ENCODE measurements at places on chromosomes 3 and 15.

DNA sequence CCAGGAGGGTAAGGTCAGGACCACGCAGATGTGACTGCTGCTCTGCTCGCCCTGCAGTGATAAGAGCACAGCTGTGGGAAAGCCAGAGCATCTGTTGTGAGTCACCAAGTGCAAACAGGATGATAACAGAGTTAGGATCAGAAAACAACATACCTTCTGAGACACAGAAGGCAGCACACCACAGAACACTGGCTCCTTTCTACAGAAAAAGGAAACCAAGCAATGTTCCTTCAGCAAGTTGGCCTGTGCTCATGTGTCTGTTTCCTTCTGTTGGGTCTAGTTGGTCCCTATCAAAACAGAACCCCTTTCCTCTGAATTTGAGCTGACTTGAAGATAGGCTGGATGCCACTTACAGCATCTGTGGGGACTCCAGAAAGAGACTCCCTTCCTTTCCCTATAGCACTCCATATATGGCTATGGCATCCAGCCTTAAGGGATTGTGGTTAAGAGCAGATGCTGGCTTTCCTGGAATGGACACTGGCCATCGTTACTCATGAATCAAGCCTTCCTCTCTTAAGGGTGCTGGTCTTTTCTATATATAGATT lies 440.7 kb upstream of the THBS1 start:
- no peak for DNase-seq

- DNase-seq, result no peak
Observed at GRCh38 chr3:193829781-193830180, 236.8 kb downstream of the OPA1 start.

- no peak for DNase-seq
Observed at GRCh38 chr3:10445561-10446175, 59.7 kb downstream of the ATP2B2 start.

DNA sequence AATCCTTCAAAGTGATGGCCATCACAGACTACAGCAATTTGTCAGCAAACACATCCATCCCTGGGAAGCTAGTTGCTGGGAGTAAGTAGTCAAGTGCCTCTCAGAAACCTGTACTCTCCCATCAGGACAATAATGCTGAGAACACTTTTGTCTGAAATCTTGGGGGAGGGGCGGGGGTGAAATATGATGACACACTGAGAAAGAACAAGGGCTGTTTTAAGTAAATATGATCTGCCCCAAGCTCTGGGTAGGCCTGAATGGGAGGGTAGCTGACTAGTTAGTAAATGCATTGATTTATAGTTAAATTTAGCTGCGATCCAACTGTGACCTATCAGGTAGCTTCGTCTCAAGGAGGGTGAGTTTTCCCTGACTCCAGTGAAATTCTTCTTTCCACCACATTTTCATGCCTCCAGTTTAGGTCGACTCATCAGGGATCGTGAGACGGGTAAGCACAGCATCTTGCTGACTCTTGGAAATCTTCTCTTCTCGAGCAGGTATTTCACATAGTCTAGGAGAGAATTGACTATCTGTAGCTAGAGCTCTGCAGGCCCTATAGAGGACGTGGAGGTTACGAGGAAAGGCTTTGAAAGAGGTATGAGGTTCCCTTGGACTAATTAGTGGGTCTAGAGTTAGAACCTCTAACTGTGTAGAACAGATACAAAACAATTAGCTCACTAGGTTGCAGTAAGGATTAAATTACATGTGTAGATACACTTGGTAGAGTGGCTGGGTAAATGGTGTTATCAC lies 213.4 kb upstream of the SLC2A2 start:
- DNase-seq, result no peak

DNA sequence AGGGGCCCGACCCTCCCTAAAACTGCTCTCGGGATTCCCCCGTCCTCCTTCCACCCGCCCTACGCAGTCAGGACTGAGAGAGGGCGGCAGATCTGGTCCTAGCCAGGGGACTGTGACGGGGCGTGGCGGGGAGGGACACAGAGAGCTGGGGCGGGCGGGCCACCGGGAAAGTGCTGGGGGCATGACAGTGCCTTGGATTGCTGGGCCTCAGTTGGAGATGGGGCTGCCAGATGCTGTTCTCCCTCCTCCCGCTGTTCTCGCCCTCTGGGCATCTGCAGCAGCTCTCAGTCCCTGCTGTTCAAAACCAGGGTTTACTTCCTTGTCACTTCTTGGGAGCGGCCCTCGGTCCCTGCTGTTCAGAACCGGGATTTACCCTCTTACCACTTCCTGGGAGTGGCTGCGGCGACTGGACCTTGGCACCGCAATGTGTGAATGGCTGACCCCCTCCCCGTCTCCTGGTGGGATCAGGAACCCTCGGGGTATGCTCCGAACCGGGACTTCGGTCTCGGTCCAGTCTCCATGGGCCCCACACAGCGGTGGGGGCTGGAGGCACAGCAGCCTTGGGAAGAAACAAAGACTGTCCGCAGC lies 1.8 kb upstream of the RPP25 start:
- peak; percentile 23 for DNase-seq

DNA sequence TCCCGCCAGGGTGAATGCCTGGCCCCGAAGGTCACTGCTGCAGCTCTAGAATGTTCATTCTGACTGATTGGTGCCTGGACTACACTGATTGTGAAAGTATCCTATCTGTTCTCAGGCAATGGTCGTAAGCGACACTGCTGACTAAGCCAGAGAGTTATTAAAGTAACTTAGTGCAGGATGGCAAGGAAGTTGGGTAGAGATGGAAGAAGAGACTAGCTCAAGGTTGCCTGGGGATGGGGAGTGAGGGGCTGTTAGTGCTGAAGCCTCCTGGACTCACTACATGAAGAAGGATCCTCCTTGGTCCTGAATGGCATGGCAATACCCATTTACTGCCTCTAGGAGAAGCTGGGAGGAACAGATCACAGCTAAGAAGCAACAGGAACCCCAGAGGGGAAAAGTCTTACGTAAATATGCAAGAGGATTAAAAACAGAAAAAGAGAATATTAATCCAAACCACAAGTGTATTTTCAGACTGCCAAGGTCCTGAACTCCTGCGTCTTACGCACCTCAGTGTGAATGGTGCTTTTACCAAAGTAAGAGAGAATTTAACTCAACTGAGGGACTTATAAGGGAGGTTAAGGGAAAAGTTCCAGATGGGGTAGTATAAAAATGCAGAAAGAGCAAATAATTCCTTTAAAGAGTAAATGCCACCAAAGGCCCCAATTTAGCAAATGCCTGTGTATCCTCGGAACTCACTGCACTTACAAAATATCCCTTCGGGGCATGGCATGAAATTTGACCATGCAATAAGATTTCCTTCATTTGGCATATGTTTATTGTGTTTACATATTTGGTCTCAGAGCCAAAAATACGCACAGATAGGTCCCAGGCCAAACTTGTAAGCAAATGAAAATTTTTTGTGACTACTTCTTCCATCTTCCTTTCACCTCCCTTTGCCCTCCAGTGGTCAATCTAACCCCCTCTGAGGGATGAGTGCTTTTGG lies 64.0 kb upstream of the DGKG start:
- DNase-seq, result no peak

DNA sequence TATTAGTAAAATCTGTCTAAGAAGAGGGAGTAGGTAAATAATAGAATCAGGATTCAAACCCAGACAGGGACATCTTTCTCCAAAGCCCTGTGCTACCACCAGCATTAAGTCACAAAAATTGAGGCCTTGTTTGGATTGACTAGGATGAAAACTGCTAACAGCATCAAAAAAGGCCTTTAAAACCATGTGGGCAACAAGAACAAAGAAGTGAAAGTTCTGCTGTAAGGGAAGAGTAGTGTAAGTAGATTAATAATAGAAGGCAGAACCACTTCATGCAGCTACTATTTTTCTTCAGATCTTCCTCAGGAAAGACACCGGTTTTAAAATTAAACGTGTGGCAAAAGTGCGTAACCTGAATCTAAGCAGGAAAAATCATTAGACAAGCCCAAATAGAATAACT lies 15.3 kb upstream of the KBTBD12 start:
- DNase-seq, result no peak

GRCh38 chr3:10149226-10149625 lies 7.6 kb downstream of the VHL start:
- DNase-seq, result no peak

DNA sequence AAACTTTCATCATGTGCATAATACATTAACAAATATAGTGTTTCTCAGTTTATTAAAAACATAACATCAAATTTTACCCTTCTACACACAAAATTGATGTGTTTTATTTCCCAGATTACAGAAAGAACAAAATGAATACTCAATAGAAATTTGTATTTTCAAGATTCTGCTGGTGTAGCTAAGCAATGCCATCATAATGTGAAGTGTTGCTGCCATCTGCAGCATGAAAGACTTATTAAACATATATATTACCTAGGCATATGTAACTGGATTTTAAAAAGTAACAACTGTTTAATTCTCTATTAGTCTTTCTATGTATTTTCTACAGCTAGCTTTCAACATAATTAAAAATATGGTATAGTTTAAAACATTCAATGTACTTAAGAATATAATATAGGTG lies 27.5 kb downstream of the PLSCR5 start:
- DNase-seq, result no peak

GRCh38 chr3:126745760-126746394 lies 41.8 kb downstream of the CHCHD6 start:
- no peak for DNase-seq

GRCh38 chr3:64105816-64106215 lies 82.5 kb upstream of the PSMD6 start:
- DNase-seq, result no peak

- DNase-seq, result no peak
Observed at GRCh38 chr15:88608607-88609181, 12.4 kb upstream of the AEN start.

GRCh38 chr3:150365132-150365604 lies 42.9 kb upstream of the TSC22D2 start:
- DNase-seq, result no peak

- no peak for DNase-seq
Observed at GRCh38 chr15:35311615-35312014, 226.5 kb upstream of the NANOGP8 start.

GRCh38 chr3:47476644-47477199 lies 981 bp upstream of the SCAP start:
- no peak for DNase-seq

- DNase-seq, result no peak
Observed at GRCh38 chr3:38015485-38015884, 14.0 kb downstream of the PLCD1 start.

DNA sequence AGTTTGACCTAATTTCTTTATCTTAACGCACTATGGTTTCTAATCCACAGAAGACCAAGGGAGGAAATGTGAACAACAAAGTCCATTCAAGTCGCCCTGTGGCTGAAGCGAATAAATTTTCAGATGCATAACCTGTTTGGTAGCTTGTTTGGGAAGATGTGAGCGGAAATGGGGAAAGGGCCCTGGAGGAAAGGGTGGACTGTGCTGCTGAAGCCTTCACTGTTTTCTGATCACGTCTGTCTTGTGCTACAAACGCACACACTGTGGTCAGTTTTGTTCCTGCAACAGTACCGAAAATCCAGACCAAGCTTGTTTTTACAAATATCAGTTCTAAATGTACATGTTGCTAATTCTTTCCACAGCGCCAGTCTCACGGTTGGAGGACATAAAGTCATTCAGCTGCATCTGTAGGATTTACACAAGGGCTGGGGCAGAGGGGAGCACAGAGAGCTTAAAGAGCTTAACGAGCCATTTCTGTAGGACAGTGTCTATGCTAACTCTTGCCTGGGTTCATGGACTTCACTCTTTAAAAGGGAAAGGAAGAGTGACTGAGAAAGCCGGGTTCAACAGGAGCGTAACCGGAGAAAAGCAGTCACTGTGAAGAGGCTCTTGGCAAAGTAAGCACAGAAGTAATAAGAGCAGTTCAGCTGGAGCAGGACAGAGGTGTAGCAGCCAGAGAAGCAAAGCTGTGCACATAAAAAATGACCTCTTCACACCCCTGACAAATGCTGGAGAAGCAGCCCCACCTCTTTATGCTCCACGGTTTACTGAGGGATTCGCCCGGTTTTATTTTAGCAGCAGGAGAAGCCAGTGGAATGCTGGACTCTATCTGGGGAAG lies 66.6 kb downstream of the USF3 start:
- DNase-seq, result no peak

- DNase-seq, result no peak
Observed at GRCh38 chr3:120418866-120419490, 31.8 kb downstream of the FSTL1 start.

DNA sequence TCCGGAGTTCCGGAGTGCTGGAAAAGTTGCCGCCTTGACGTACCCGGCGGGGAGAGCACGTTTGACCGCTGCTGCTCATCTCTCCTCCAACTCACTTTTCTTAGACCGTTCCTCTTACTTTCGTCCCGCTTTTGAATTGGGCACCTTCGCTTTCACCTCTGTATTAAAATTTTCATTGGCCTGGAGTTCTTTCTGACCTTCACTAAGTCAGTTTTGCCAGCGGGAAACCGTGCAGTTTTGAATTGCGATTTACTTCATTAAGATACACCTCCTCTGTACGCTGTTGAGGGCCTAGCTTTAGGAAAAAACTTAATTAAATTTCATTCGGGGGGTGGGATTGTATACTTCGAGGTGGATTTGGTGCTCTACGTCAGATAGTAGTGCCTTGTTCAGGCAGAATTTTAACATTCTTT lies 1.3 kb downstream of the GMPS start:
- no peak for DNase-seq

- DNase-seq, result no peak
Observed at GRCh38 chr3:12585970-12586369, 29.1 kb downstream of the MKRN2 start.

DNA sequence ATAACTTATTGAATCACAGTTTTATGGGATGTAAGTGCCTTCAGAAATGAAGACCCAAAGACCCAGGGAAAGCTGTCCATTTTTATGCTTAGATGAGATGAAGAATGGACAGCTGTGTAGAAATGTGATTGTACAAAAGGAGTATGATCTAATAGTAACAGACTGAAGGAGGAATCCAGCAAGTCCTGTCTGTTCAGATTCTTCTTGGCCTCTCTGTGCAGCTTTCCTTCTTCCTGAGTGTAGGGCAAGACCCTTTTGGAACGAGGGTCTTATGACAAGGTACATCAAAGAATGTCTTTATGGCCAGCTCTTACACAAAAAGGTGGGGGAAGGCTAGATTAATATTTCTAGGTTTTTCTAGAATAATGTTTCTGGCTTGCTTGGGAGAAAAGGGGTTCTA lies 1.4 kb upstream of the KIF23 start:
- no peak for DNase-seq

DNA sequence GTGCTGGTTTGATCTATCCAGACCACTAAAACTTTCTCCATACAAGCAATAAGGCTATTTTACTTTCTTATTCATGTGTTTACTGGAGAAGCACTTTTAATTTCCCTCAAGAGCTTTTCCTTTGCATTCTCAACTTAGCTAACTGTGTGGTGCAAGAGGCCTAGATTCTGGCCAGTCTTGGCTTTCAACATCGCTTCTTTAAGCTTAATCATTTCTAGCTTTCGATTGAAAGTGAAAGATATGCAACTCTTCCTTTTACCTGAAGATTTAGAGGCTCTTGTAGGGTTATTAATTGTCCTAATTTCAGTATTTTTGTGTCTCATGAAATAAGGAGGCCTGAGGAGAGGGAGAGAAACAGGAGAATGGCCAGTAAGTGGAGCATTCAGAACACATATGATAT lies 234.8 kb upstream of the GADL1 start:
- DNase-seq, result no peak

- DNase-seq, result no peak
Observed at GRCh38 chr15:40388941-40389823, 6.7 kb downstream of the KNSTRN start.

- DNase-seq, result no peak
Observed at GRCh38 chr3:23519314-23520208, 286.2 kb upstream of the UBE2E1 start.

- DNase-seq, result no peak
Observed at GRCh38 chr3:105832644-105833043, 36.2 kb downstream of the CBLB start.

All from C1 segment of cervical spinal cord (tissue), 14 donors.